ENCODE measurements at places on chromosomes 4 and X. TPM values are rescaled to one million over a fixed set of nuclear protein-coding genes. Genes with fewer than 3 reads are reported as not detected.

ARHGAP6 gene
- 9.5 TPM for total RNA-seq

GAB3 gene
- 13.7 TPM for total RNA-seq

GRCh38 chrX:16983051-16983450, 36.6 kb downstream of the REPS2 start:
- no peak for DNase-seq

SYNPO2 gene
- 89.8 TPM for total RNA-seq

DNA sequence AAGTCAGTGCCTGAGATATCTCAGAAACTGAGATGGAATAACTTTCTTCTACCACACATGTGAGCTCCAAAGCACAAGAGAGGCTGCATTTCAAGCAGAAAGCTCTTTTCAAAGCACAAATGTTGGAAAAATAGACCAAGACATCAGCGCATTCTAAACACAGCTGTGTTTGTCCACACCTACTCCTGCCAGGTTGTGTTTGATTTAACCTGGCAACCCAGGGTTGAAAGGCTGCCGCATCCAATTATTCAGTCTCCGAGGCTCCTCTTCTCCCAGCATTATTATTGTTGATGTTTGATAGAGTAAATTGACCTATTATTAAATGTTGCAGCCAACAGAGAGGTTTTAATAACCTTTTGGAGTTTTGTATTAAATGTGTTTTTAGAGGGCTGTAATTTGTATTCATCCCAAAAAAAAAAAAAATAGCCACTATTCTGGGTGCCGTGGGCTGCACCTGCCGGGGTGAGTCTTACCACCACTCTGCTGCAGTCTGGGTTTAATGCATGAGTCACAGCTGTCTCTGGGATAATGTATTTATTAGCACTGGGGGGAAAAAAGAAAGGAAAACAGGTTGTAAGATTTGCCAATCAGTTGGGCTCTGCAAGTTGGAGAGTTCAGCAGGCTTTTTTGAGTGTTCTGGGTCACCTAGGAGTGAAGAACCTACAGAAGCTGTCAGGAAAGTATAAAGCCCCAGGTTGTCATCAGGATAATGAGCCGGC, 105.2 kb upstream of the NOCT start:
- DNase-seq = no peak

OTUD6A gene
- total RNA-seq = not detected

- DNase-seq = no peak
These were observed 1638.8 kb upstream of the PCDH7 start for GRCh38 chr4:29081234-29081955.

STPG2 gene
- 0.19 TPM for total RNA-seq

GRCh38 chr4:112213091-112213490, 18.5 kb upstream of the AP1AR start:
- DNase-seq = no peak

DNA sequence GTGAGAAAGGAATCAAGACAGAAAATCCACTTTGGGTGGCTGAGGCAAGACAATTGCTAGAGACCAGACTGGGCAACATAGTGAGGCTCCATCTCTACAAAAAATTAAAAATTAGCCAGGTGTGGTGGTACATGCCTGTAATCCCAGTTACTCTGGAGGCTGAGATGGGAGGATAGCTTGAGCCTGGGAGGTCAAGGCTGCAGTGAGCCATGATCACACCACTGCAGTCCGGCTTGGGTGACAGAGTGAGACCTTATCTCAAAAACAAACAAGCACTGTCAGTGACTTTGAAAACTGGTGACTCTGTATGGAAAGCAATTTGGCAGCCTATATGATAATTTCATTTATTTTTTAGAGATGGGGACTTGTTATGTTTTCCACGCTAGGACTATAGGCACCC, 2.3 kb upstream of the ELOVL6 start:
- DNase-seq = no peak
